Osteocyte (in vitro differentiated cells): ENCODE measurements at places on chromosomes 2 and 18. TPM values are rescaled to one million over a fixed set of nuclear protein-coding genes. Genes with fewer than 3 reads are reported as not detected.

GKN1 gene
- not detected in 2 replicates for total RNA-seq

GRCh38 chr2:21770787-21771186 lies 647.0 kb downstream of the TDRD15 start:
- no peak overlapping the region for H3K4me3 ChIP-seq
- DNase-seq = no peak
- no peaks in the 10 kb centered on the region for H3K27me3 ChIP-seq
- peaks cover 6% of the 10 kb centered on the region for H3K4me1 ChIP-seq

- H3K27me3 ChIP-seq = peaks cover 26% of the 10 kb centered on the region
- no peak for DNase-seq
- no peaks in the 10 kb centered on the region for H3K36me3 ChIP-seq
These were observed 39.6 kb downstream of the INHBB start for GRCh38 chr2:120385355-120386127.

GRCh38 chr18:31100436-31101182 lies 1.6 kb downstream of the DSC2 start:
- DNase-seq = no peak
- peak overlapping the region; percentile 71 for H3K4me3 ChIP-seq
- H3K36me3 ChIP-seq = no peaks in the 10 kb centered on the region

AMER3 gene
- not detected in 2 replicates for total RNA-seq

- peaks cover 52% of the 10 kb centered on the region for H3K27me3 ChIP-seq
- no peaks in the 10 kb centered on the region for H3K36me3 ChIP-seq
- H3K4me3 ChIP-seq = no peak overlapping the region
- H3K4me1 ChIP-seq = no peaks in the 10 kb centered on the region
These were observed 100.8 kb upstream of the ATP5MC3 start for GRCh38 chr2:175282300-175282699.
